ENCODE measurements at places on chromosomes 13 and 19. TPM values are rescaled to one million over a fixed set of nuclear protein-coding genes. Genes with fewer than 3 reads are reported as not detected.

ADAMTS10 gene
- 29.9 TPM for polyA plus RNA-seq

CEACAM8 gene
- polyA plus RNA-seq, result not detected

TMEM190 gene
- polyA plus RNA-seq, result 0.23 TPM

ATP8B3 gene
- polyA plus RNA-seq, result 0.62 TPM

RFXANK gene
- 68.5 TPM for polyA plus RNA-seq

ARL11 gene
- polyA plus RNA-seq, result 0.28 TPM

CYP2A7 gene
- polyA plus RNA-seq, result 0.19 TPM

SPTBN4 gene
- 0.65 TPM for polyA plus RNA-seq

WASF3 gene
- polyA plus RNA-seq, result 53.2 TPM

CALR3 gene
- polyA plus RNA-seq, result not detected

CPB2 gene
- 0.18 TPM for polyA plus RNA-seq

EDNRB gene
- 80.7 TPM for polyA plus RNA-seq

ZNF701 gene
- 13.9 TPM for polyA plus RNA-seq

ZNF440 gene
- 13.3 TPM for polyA plus RNA-seq

DOCK9 gene
- 63.2 TPM for polyA plus RNA-seq

DNA sequence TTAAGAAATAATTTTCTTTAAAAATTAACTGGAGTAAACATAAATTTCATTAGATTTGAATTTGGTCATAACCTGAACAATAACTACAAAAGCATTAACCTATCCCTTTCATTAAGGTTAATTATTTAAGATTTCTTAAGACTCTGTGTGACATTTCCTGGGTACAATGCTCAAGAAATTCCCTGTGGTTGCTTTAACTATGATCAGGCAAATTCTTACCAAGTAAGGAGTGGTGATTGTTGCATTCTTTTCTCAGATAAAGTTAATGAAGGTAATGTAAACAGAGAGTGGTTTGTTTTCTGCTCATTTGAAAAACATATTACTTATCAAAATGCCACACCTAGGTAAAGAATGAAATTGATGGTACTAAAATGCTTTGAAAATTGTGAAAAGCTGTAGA, 114.8 kb upstream of the MIR17HG start:
- no peak for DNase-seq

DNA sequence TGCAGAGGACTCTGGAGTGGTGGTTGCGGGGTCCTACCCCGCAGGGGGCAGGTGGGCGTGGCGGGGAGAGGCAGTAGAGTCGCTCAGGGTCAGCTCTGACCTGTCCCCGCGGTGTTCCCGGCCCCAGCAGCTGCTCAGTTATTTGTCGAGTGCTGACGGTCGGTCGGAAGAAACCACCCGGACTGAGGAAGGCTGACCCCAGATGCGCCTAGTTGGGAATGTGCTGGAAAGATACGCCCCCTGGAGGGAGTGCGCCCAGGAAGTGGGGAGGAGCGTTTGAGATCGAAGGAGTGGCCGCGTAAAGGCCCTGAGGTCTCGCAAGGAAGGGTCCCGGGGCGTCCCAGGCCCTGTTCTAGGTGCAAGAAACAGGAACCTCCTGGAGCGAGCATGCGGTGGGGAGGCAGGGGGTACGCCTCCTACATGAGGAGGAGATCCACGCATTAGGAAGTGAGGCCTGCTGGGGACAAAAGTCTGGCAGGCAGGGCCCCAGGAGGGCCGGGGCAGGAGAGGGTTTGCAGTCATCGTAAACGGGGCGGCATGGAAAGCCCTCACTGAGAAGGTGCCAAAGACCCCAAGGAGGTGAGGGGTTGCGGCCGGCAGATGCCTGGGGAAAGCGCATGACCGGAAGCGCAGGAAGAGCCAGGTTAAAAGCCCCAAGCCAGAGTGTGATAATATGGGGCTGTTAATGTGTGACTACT, 9.2 kb downstream of the CCDC8 start:
- no peak for DNase-seq

DNA sequence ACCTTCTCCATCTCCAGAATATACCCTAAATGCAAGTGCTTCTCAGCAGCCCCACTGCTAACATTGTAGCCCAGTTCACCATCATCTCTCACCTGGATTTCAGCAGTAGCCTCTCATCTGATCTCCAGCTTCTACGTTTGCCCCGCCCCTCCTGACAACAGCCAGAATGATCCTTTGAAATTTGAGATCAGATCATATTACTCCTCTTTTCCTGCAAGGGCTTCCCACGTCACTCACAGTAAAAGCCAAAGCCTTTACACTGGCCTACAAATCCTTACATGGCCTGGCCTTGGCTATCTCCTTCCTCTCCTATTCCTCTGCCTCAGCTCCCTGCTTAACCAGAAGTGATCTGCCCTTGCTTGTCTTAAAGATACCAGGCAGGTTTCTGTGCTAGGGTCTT, 94.3 kb upstream of the NBEA start:
- DNase-seq, result no peak

DNA sequence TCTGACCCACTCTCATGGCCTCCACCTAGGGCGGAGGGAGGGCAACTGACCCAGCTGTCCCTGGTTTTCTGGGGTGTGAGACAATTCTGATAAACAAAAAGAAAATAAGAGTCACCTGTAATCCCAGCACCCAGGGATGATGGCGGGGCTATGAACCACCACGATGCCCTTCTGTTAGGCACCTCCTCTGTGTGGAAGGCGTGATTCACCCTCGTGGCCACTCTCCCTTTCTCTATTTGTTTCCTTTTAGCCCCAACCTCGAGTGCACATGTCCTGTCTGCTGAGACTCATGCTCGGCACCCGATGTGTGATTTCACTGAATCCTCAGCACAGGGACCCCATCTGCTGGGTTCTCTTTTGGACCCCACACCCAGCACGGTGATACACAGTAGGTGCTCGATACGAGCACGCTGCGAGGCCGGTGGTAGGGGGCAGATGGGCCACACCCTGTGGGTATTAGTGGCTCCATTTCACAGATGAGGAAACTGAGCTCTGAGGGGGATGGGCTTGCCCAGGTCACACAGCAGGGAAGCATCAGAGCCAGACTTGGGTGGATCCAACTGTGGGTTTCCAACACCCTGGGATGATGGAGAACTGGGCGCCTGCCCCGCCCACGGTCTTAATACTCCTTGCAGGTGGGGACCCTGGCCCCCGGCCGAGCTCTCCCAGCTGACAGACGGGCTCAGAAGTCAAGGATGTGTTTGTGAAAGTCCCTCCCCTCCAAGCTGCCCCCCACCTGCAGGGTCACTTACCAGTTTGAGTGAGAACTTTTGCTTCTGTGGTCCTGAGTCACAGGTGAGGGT, 24.9 kb downstream of the VRK3 start:
- no peak for DNase-seq

DNA sequence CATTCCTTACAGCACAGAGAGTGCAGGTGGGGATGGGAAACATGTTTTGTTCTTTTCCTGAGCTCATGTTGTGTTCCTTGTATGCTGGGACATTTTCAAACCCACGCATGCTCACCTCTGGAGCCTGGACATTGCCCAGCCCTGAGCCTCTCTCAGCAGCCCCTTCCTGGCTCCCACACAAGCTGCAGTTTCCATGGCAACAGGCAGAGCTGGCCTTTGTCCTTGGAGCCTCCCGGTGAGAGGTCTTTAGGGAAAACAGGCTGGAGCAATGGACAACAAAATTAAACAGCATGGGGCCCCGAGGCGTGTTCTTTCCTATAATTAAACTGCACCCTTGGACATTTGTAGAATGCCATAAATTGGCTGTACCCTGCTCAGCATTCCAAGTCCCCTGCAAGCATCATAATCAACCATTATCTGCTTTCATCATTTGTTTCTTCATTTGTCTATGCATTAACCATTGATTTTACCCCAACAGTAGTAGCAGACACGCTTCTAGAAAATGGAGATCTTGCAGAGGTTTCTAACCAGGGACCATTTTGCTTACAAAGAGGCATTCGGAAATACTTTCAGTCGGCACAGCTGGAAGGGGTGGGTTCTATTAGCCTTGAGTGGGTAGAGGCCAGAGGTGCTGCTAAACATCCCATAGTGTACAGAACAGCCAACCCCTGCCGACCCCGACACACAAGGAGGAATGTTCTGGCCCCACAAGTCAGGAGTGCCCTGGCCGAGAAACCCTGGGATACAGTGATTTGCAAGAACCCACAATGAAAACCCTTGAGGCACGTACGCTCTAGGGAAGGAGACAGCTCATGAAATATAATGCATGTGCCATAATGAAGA, 133.4 kb upstream of the PEG3 start:
- DNase-seq, result no peak

DNA sequence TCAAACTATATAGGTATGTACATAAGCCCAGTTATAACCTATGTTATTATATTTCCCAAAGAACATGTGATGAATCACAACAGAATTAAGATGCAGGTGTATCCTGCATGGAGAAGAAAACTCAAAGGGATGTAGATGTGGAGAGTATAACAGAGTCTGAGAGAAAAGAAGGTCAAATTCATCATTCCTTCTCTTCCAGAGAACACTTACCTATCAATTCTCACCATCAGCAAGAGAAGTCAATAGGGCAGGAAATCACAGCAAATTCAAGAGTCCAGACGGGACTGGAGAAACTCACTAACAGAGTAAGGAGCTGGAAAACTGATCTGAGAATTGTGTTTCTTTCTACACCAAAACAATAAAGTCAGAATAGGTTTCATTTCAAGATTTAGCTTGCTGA, 28.4 kb downstream of the DIAPH3 start:
- no peak for DNase-seq

DNA sequence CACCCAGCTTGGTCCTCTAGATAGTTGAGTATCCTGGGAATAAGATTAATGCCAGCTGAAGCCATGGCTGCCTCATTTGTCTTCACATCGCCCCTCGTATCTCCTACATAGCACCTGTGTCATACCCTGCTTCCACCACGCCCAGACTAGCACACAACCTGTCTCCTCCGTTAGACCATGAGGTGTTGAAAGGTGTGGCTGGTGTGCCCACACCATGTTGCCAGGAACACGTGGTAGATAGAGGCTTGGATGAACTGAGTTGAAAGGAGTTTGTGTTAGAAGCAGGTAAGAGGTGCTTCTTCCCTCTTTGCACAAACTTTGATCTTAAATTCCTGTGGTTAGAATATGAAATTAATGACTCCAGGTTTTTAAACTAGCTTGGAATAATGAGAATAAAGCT, 40.1 kb downstream of the RGCC start:
- no peak for DNase-seq

DNA sequence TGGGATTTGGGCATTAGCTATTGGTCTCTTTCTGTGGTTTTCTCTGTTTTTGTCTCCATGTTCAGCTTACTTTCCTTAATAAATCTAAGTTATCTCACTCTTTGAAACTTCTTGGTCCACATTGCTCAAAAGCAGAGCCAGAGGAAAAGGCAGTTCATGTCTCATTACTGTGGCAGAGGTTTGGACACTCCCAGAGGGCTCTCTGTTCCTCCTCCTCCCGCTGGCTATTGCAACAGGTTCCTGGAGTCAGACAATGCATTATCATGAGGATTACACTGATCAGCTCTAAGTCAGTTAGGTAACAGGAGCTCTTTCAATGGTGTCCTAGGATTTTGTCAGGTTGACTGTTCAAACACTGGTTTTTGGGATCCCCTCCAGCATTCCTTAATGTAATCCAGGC, 298.8 kb downstream of the NDFIP2 start:
- no peak for DNase-seq

DNA sequence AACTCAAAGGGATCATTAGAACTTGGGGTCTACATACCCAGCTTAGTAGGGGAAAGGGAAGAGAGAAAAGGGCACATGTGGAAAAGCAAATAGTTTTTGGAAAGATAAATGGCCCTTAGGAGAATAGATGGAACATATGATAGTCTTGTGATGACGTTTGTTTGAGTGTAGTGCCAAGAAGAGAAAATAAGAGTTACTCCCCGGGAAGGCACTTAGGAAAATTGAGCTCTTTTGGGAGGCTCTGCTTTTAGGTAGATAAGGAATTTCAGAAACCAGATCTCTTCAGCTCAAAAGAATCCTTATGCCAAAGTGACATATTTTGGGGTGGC, 44.8 kb upstream of the SERTM1 start:
- DNase-seq, result no peak

GRCh38 chr19:4678881-4679790, 9.0 kb upstream of the MYDGF start:
- DNase-seq, result no peak

- DNase-seq, result no peak
Observed at GRCh38 chr19:16660763-16661479, at the start of gene TMEM38A. TSS of gene TMEM38A (plus strand) at chr19:16661139. CDS start at chr19:16661218, 79 bp downstream.

GRCh38 chr13:113749967-113750366, 9.1 kb upstream of the TMEM255B start:
- no peak for DNase-seq

DNA sequence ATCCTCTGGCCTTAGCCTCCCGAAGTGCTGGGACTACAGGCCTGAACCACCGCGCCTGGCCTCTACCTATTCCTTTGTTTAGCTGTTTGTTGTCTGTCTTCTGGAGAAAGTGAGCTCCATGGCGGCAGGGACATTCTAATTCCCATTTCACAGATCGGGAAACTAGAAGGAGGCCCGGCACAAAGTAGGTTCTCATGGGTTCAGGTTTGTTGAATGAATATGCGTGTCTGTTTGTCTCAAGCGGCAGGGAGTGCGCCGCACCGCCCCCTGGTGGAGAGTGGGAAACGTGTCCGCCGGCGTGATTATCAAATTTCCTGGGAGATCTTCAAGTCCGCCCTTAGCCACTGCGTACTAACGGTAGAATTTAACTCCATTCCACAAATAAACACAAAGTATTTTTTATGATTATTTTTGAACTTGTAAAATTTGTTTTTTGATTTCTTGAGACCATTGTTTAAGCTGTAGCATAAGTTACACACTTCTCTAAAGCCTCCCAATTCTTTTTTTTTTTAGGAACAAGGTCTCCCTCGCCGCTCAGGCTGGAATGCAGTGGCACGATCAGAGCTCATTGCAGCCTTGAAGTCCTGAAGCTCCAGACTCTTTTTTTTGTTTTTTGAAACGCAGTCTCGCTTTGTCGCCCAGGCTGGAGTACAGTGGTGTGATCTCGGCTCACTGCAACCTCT, 8.9 kb upstream of the CCDC9 start:
- no peak for DNase-seq

DNA sequence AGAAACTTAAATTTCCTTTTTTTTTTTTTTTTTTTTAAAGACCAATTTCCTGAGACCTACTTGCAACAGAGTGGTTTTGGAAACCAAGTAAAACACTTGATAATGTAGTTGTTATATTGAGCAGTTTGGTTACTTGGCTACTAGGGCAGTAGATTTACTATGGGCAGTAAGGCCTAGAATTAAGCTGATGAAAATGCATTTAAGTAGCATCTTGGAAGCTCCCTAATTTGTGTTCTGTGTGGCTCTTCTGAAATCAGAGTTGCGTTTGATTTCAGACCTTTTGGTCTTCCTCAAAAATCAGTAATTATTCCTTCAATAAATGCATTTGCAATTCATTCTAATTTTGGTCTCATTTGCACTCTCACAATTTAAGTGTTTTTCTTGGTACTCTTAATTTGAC, 810 bp downstream of the GPR180 start:
- no peak for DNase-seq

- DNase-seq, result no peak
Observed at GRCh38 chr13:103328899-103329298, 262.7 kb upstream of the SLC10A2 start.

DNA sequence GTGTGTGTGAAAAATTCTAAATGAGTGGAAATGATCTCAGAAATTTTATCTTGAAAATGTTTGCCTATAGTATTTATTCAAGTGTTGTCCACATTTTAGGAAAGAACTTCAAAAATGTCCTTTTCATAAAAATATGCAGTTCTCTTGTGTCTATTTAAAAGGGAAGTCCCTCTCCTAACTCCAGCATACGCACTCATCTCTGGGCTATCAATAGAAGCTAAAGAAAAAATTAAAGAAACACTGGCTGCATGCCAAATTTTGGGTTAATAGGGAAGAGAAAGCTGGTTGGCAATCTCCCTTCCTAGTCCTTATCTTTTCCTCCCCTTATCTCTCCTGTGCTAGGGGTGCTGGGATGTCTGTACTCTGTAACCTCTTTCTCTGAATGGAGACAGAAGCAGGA, 313.3 kb downstream of the ENOX1 start:
- DNase-seq, result no peak

- no peak for DNase-seq
Observed at GRCh38 chr19:18883526-18884304, 12.2 kb downstream of the CERS1 start.
